ENCODE measurements at places on chromosomes 16 and 17.

DNA sequence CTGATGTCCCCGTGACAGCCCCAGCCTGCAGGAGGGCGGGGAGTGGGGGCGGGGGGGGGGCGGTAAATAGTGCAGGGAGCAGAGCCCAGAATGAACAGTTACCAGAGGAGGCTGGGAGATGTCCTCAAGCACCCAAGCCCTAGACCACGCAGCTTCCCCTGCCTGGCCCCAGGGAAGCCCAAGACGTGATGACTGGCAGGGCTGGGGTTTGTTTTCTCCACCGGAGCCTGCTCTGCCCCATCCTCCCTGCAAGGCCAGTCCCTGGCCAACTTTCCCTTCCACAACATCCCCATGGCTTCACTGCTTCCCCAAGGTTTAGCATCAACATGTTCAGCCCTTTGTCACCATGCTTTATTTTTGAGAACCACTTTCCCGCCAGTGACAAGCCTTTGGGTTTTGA is 1.4 kb upstream of the BEAN1 start:
- no peak for DNase-seq

DNA sequence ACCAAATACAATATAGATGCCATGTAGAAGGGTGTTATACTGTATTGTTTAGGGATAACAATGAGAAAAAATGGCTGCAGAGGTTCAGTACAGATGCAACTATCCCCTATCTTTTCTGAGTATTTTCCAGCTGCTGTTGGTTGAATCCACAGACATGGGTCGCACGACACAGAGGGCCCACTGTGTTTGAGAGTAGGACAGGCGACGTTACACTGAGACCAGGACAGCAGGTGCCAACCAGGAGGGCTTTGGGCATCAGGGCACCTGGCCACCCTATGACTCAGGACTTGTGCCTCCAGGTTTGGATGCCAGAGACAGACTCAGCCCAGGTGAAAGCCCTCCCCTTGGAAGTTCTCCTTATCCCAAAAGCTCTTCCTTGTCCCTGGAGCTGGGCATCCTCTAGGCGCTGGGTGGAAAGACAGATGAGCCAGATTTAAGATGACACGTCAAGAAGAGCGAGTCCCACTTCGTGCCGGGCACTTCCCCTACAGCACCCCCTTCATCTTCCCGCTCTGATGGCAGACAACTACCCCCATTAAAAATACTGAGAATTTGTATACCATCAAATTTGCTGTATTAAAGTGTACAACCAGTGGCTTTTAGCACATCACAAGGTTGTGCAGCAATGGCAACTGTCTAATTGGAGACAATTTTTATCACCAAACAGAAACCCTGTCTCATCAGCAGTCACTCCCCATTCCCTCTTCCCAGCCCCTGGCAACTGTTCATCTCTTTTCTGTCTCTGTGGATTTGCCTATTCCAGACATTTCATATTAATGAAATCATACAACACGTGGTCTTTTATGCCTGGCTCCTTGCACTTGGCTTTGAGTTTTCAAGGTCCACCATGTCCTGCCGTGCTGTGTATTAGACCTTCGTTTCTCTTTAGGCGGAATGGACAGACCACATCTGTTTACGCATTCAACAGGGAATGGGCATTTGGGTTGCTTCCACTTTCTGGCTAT is 30.6 kb downstream of the TNFRSF13B start:
- peak; percentile 31 for DNase-seq

DNA sequence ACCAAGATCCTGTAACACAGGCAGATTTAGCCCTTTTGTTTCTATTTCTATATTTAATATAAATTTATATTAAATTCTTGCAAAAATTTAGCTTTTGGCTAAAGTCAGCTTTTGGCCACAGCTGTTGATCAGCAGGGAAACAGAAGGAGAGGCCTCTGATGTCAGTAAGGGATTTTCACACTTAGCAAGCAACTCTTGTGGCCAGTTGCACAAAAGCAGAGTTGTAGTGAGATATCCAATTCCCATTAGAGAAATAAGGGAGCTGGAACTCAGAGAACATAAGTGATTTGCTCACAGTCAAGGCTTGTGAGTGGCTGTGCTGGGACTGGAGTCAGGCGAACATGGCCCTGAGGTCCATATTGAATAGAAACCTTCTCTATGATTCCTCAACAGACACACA is 16.7 kb upstream of the HEATR6 start:
- no peak for DNase-seq

DNA sequence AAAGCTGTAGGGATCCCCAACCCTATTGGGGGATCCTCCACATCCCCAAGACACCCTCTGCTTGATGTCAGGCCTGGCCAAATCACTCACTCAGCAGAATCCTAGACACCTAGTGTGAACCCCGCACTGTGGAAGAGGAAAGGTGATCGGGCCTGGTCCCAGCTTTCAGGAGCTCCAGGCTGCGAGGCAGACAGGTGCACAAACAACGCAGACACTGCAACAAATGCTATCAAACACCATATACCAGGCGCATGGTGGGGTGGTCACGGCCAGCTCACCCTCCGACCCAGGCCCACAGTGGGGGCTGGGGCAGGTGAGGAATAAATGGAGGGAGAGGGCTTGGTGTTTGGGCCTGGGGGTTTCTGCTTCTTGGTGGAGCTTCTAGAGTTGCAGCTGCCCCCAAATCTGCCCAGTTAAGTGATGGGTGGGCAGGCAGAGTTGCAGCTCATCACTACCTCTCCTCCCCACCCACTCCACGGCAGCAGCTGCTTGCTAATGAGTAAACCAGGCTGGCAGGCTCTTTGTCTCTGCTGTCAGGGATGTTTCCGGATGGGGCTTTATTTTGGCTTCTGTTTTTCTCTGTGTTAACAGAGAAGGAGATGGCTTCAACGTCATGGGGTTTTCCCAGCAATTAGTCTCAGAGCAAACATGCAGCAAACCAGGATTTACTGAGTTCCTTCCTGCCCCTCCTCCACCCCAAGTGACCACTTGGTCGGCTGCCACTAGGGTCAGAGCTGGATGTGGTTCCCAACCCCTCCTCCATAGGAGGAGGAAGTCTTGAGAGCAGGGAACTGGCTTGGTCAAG is 46.6 kb downstream of the PECAM1 start:
- no peak for DNase-seq

DNA sequence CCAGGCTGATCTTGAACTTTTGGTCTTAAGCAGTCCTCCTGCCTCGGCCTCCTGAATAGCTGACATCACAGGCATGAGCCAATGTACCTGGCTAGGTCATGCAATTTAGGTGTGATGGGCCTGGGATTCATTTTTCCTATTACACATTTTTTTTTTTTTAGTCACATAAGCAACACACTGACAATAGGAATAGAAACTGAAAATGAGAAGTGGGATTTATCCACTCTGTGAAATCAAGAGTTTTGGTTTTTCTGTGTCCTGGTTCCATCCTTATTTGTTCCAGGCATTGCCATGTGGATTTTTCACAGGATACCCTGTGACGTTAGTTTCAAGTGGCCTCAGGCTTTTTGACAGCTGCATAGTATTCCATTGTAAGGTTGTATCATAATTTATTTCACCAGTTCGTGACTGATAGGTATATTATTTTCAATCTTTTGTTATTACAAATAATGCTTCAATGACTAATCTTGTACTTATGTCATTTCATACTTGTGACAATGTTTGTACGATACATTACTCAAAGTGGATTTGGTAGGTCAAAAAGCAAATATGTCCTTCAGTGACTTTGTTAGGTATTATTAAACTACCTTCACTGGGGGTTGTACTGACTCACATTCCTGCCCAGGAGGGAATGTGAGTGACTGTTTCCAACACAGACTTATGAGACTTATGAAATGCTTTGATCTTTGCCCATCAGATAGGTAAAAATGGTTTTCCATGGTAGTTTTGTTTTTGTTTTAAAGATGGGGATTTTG is 10.6 kb downstream of the ADCY7 start:
- DNase-seq: peak; percentile 16

DNA sequence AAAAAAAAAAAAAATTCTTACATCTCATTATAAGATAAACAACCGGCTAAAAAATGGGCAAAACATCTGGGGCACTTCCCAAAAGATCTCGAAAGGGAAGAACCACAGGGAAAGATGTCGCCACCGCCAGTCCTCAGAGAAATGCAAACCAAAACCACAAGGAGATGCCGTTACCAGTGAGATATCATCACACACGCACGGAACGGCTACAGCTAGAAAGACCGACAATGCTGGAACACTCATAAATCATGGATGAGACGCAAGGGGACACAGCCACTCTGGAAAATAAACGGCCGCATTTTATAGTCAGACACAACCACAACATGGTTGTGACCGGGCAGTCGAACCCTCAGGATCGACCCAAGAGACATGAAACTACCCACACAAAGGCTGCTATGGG is 24.5 kb downstream of the WDR45B start:
- DNase-seq: no peak
